ENCODE measurements at places on chromosomes 6 and 20.

GRCh38 chr6:113802779-113803178 lies 54.4 kb upstream of the MARCKS start:
- DNase-seq: no peak

DNA sequence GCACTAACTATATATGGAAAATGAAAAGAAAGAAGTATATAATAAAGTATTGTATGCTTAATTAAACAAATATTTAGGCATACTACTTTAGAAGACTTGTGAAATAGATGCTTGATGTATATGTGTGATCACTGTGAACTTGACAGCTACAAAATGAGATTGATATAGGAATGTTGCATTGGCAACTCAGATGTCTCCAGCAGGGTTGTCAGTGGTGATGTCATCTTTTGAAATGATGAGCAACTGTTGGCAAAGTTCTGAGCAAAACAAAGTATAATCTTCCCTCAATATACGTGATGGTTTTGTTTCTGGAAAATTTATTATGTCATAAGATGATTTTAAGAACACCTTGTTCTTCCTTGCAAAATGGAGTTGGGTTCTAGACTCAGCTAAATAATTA lies 133.8 kb downstream of the ARID1B start:
- DNase-seq: no peak

DNA sequence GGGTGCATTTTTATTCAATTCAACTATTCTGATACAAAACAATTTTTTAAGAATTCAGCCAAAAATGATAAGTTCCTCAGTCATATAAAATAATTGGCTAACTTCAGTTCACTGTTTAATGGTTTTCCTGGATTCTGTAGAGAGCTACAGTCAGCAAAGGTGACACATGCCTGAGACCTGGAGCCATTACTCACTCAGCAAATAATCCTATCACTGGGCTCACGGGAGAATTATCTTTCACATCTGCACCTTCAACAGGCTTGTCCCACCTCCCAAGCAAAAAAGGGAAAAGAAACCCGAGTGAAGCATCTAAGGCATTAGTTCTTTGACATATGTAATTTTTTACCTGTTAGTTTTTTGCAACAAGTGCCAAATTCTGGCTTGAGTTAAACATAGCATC lies 34.9 kb upstream of the FOXA2 start:
- DNase-seq: no peak

DNA sequence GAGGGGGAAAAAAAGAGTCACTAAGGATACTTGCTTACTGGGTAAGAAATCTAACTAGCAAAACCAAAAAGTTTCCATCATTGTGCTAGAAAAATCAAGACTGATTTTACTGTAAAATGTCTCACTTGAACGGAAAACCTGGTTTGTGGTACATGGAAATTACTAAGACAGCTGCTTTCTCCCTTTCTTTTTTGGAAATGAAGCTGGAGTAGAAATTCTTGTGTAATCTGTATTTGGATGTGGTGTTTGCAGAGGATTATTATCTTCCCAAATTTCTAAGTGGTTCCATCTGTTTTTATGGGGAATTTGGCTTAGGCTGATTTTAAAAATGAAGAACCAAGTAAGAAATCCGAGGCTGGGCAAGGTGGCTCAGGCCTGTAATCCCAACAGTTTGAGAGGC lies 20.4 kb downstream of the EPB41L2 start:
- no peak for DNase-seq

GRCh38 chr6:166784691-166785090 lies 157.6 kb upstream of the RPS6KA2 start:
- DNase-seq: no peak
